GDM1 (cell line): ENCODE measurements at places on chromosomes 11 and 22.

DNA sequence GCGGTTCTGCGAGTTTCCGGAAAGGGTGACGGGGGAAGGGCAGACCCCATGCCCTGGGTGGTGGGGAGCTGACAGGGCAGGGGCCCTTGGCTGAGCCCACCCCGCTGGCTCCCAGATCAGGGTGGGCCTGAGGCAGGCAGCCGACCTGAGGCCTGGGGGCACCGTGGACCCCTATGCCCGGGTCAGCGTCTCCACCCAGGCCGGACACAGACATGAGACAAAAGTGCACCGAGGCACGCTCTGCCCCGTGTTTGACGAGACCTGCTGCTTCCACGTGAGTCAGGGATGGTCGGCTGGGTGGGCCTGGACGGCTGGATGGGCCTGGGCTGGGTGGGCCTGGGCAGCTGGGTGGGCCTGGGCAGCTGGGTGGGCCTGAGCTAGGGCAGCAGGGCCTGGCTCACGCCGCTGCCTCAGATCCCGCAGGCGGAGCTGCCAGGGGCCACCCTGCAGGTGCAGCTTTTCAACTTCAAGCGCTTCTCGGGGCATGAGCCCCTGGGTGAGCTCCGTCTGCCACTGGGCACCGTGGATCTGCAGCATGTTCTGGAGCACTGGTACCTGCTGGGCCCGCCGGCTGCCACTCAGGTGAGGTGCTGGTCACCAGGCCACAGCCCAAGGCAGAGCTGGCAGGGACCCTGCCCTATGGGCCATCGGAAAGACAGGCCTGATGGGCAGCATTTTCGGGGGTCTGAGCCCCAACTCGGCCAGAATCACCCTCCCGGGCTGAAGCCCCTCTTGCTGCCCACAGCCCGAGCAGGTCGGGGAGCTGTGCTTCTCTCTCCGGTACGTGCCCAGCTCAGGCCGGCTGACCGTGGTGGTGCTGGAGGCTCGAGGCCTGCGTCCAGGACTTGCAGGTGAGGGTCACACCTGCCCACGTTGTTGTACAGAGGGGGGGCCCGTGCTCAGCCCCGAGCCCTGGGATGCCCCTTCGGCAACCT lies 1.5 kb downstream of the SYT8 start:
- DNase-seq = no peak

GRCh38 chr11:72741429-72741833 lies 10.8 kb downstream of the ARAP1 start:
- DNase-seq = peak; percentile 50

- no peak for DNase-seq
These were observed 408.9 kb downstream of the OPCML start for GRCh38 chr11:133123366-133123765.

DNA sequence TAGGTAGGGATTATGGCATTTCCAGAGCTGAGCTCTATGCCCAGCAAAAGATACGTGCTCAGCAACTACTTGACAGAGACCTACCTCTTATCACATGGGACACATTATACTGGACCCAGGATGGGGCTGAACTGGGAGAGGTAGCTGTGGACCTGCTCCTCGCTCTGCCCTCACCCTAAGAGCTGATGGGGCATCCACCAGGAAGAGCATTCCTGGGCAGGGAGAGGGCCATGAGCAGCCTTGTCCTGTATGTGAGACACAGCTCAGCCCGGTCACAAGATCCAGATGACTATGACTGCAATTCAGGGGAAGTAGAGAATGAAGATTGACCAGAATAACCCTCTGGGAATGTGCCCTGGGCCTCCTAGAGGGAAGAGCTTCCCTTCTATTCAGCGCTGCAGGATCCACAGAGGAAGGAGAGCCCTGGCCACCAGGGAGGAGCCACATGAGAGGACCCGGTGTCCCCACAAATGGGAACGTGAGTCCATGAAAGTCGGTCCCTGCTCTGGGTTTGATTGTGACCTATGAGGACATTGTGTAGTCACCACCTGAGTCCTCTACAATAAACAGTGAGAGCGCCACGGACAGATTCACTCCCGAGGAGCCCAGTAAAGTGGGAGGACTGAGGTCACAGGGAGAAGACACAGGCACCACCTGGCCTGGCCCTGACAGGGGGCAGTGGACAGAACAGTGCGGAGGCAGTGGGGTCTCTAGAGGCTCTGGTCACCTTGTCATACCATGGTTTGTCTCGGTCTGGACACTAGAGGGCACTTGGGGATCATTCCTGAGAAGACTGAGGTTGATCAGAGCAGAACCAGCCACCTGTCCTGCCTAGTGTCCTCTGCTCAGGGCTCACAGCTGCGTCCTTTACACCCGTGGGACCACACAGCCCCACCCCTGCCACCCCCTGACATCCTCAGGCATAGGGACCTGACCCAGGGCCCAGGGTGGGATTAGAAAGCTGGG lies 99.5 kb downstream of the ZNF280B start:
- peak; percentile 6 for DNase-seq

DNA sequence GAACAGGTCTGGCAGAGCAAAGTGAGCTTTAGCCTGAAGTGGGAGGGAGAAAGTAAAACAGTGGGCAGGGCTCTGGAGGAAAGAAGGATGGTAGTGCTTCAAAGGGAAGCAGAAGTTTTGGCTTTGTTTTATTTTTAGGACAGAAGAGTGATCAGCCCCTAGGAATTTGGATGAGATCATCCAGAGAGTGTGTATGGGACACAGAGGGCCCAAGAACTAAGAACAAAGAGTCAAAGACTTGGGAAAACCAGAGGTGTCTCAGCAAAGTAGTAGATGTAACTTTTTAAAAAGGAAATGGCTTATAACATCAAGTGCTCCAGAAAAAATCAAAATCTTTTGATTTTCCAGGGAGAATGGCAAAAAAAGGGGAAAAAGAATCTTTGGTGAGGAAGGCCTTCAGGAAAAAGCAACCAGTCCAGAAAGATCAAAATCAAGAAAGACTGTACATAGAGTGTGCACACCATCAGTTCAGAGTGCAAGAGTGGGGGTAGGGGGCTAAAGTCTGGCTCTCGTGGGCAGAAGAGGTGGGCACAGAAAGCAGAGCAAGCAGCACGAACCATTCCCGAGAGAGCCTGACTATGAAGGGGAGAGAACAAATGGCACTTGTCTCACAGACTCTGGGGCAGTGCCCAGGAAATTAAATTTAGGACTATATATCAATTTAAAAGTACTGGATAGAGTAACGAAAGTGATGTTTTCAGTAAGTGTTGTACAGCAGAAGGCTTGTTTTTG lies 30.0 kb downstream of the MAPK1 start:
- no peak for DNase-seq

GRCh38 chr11:131827430-131827829 lies 457.0 kb downstream of the NTM start:
- DNase-seq = no peak

DNA sequence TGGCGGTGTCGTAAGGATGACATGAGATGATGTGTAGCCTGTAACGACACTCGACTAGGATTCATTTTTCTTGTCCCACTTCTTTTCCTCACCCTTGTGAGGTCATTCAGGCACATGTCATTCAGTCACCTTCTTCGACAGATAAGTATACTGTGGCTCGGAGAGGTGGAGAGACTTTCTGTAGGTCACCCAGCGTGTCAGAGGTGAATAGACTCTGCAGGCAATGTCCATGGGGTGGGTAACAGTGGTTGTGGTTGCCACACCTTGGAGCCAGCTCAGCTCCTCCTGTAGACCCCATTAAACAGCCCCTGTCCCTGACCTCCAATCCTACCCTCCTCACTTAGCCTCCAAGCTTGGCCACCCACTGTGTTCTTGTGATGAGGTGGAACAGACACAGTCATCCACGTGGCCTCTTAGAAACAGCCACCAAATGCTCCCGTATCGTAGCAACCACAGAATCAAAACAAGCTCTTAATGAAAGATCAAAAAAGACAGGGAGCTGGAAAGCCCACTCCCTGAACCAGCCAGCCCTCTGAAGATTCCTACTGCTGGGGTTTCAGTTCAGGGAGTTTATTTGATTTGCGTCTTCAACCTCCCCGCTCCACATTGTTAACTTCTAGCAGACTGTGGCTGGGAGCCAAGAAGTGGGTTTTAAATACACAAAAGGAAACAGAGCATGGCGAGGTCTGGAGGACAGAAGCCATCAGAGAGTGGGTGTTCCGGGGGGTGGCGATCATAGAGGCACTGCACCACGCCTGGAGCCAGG lies 89.0 kb upstream of the GRK3 start:
- no peak for DNase-seq

GRCh38 chr22:24831687-24832086 lies 25.7 kb downstream of the SGSM1 start:
- DNase-seq = no peak

- DNase-seq = no peak
These were observed 2.7 kb upstream of the ARHGAP42 start for GRCh38 chr11:100684101-100685065.

GRCh38 chr11:128201009-128201408 lies 386.3 kb downstream of the ETS1 start:
- no peak for DNase-seq

DNA sequence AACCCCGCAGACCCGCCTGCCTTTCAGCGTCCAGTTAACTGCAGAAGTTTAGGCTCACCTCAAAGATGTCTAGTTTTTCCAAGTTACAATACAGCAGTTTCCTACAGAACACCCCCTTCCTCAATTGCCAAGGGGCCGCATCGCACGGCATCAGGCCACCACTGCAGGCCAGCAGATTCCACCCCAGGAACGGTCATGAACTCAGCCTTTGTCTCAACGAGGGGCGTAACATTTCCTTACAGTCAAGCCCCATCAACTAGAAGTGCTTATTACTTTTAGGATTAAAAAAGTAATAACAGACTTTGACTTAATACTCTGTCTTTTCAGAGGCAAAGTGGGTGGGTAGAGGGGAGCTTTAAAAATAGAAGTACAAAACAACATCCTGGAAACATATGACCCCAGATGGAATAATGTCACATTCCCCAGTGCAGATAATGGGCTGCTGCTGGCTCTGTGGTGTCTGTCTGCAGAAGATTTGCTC lies 36.3 kb downstream of the PPP2R1B start:
- DNase-seq = no peak

- no peak for DNase-seq
These were observed 17.1 kb upstream of the B3GAT1 start for GRCh38 chr11:134429106-134429505.

DNA sequence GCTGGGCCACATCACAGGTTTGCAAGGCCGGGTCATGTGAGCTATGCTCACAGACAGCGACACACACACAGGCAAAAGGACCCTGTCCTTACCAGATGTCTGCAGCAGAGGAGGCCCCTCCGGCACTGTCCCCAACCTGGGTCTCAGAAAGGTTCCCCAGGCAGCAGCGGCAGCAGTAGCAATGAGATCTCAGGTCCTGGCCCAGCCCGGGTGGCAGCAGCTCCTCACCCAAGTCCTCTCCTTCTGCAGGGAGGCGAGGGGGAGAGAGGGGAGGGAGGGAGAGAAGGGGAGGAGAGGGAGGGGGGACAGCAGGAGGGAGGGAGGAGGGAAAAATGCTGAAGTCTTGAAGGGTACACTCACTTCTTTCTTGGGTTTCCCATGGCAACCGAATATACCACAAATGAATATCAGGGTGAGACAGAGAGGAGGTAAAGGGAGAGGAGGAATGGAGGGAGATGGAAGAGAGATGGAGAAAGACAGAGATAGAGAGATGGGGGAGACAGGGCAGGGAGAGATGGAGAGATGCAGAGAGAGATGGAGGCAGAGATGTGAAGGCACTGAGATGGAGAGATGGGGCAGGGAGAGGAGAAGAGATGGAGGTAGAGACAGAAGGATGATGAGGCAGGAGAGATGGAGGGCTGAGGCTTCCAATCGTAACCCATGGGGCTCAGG lies 9.5 kb downstream of the ELFN2 start:
- DNase-seq = no peak

GRCh38 chr22:38018938-38019827 lies 34.8 kb upstream of the SOX10 start:
- no peak for DNase-seq

- no peak for DNase-seq
These were observed 407.0 kb downstream of the BRD1 start for GRCh38 chr22:49420651-49421050.

DNA sequence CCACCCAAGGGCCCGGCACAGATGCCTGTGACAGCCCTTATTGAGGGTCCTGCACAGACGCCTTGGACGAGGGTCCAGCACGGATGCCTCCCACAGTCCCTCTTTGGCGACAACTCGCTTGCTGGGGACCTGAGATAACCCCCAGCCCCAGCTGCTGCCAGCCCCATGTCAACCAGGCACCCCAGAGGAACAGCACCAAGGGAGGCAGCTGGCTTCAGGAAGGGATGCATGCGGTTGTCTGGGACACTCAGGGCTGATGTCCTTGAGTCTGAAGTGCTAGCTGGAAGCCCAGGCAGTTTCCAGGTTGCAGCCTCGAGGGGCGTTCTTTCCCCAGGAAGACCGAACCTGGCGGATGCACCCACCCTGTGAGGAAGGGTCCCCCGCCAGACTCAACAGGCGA lies 33.8 kb downstream of the MOB2 start:
- no peak for DNase-seq

DNA sequence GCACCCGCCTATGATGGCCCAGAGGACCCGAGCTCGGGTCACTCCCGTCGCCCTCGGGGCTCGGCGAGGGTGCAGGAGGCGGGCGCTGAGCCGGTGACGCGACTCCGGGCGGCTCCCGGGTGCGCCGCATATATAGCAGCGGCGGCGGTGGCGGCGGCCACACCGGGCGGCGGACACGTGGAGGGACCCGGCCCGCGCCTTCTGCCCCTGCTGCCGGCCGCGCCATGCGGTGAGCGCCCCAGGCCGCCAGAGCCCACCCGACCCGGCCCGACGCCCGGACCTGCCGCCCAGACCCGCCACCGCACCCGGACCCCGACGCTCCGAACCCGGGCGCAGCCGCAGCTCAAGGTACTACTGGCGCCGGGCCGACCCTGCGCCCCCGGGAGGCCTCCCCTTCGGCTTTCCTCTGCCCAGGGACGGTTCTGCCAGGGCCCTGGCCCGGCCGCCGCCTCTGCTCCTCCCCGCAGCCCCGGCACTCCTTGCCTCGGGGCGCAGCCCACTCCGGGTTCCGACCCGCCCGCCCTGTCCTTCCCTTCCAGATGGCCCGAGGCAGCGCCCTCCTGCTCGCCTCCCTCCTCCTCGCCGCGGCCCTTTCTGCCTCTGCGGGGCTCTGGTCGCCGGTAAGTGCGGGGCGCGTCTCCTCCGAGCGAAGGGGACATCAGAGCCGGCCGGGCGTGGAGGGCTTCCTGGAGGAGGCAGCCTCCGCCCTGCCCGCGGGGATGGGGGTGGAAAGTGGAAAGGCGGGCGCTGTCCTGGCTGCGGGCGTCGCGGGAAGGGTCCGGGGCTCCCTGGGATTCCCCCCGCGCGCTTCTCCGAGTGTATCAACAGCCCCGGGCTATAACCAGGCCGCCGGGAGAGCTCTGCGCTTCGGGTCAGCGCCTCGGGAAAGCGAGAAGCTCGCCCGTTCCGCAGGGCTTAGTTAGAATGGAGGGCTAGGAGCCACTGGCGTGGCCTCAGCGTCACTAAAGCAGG lies at the start of gene GAL:
GAL (plus strand) TSS at position 160 of the 972 bp plus-strand sequence; CDS start at position 540, 380 bp downstream.
- DNase-seq = no peak

GRCh38 chr11:29616611-29617010 lies 400.2 kb downstream of the KCNA4 start:
- DNase-seq = peak; percentile 1

- DNase-seq = no peak
These were observed 14.0 kb upstream of the RELT start for GRCh38 chr11:73361953-73362776.

- no peak for DNase-seq
These were observed 79.1 kb downstream of the MORC2 start for GRCh38 chr22:30889268-30889995.

- peak; percentile 67 for DNase-seq
These were observed at the start of the genes MPST and TST for GRCh38 chr22:37019309-37020191. MPST (plus strand) TSS chr22:37019742; CDS start chr22:37019837, 95 bp downstream. TST (minus strand) TSS chr22:37019447; CDS start chr22:37018732, 715 bp downstream.

- peak; percentile 67 for DNase-seq
These were observed 54.7 kb downstream of the SMIM38 start for GRCh38 chr11:69210310-69211035.

- DNase-seq = no peak
These were observed 35.1 kb downstream of the MPPED1 start for GRCh38 chr22:43446916-43447315.

- DNase-seq = no peak
These were observed 2.9 kb upstream of the KIRREL3 start for GRCh38 chr11:127003260-127003981.
